ENCODE measurements at places on chromosomes 2 and 18. TPM values are rescaled to one million over a fixed set of nuclear protein-coding genes. Genes with fewer than 3 reads are reported as not detected.

EFEMP1 gene
- 2.3 TPM for total RNA-seq

TPO gene
- 0.41 TPM for total RNA-seq

ZSWIM2 gene
- total RNA-seq = not detected

PFN4 gene
- total RNA-seq = 1.0 TPM

ITGA6 gene
- total RNA-seq = 34.0 TPM

CFAP65 gene
- total RNA-seq = 0.59 TPM

IFIH1 gene
- total RNA-seq = 5.2 TPM

CLIP4 gene
- total RNA-seq = 0.46 TPM

CD207 gene
- total RNA-seq = 0.74 TPM

Data from endothelial cell (in vitro differentiated cells).